Activated T-cell treated with anti-CD3 and anti-CD28 coated beads, Interleukin-2, amount 50 U/mL, for 72 hours (primary cell): ENCODE measurements at places on chromosomes 4 and X. TPM values are rescaled to one million over a fixed set of nuclear protein-coding genes. Genes with fewer than 3 reads are reported as not detected.

GRCh38 chrX:29136904-29137303 is 549.7 kb downstream of the IL1RAPL1 start:
- no peak overlapping the region for H3K4me3 ChIP-seq
- DNase-seq = no peak
- H3K36me3 ChIP-seq = no peaks in the 10 kb centered on the region
- H3K4me1 ChIP-seq = no peaks in the 10 kb centered on the region
- H3K27ac ChIP-seq = no peak overlapping the region

DNA sequence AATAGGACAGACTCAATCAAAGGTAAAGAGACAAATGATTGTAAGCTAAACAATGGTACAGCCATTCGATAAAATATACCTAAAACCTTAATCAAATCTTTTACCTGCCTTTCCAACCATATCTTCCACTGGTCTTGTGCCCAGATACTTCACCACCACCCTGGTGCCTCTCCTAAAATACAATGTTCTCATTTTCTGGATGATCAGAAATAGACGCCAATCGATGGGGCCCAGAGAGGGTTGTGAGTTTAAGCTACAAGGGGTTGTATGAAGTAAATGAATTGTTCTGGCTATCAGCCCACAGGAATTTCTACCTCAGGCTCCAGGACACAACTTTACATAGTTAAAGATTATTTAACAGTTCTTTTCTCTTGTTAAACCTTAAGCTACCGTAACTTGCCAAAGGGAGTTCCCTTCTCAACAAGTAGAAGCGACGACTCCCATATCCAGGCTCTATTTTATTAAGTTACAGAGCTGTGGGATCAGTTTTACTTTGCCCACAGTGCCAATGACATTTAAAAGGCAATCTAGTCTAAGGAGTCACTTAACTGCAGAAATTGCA is 99.1 kb downstream of the CHRNA9 start:
- H3K27ac ChIP-seq = peak overlapping the region; percentile 41
- H3K4me3 ChIP-seq = no peak overlapping the region
- peaks cover 40% of the 10 kb centered on the region for H3K4me1 ChIP-seq
- no peak for DNase-seq
- peaks cover 2% of the 10 kb centered on the region for H3K36me3 ChIP-seq

DNA sequence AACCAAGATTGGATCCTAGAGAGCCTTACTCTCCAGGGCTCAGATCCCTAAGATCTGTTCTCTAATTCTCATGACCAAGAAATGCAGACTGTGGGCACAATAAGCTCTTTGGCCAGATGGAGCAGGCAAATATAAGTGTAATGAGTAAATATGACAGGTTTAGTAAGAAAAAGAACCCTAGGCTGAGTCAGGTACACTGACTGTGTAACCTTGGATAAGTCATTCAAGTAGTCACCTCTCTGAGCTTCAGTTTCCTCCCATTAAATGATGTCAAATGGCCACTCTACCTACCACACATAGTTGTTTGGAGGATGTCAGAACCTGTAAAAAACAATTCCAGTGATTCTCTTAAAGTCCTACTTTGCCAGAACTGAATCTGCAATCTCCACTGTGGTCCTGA is 8.3 kb upstream of the EDA start:
- no peak for DNase-seq
- H3K27ac ChIP-seq = no peak overlapping the region
- no peak overlapping the region for H3K4me3 ChIP-seq
- peaks cover 16% of the 10 kb centered on the region for H3K27me3 ChIP-seq

- H3K27me3 ChIP-seq = peaks cover 24% of the 10 kb centered on the region
- no peak overlapping the region for H3K27ac ChIP-seq
- no peak for DNase-seq
- H3K4me1 ChIP-seq = peaks cover 9% of the 10 kb centered on the region
- H3K36me3 ChIP-seq = peaks cover 16% of the 10 kb centered on the region
- no peak overlapping the region for H3K4me3 ChIP-seq
These were observed 11.1 kb downstream of the TCEANC start for GRCh38 chrX:13664020-13664419.

GRCh38 chr4:7172508-7172907 is 19.8 kb upstream of the SORCS2 start:
- no peak overlapping the region for H3K27ac ChIP-seq
- H3K4me3 ChIP-seq = no peak overlapping the region
- H3K4me1 ChIP-seq = no peaks in the 10 kb centered on the region
- peaks cover 20% of the 10 kb centered on the region for H3K27me3 ChIP-seq
- DNase-seq = no peak

- H3K27me3 ChIP-seq = no peaks in the 10 kb centered on the region
- H3K36me3 ChIP-seq = peaks cover 24% of the 10 kb centered on the region
- peaks cover 54% of the 10 kb centered on the region for H3K4me1 ChIP-seq
These were observed 1.5 kb downstream of the IRF2 start for GRCh38 chr4:184472614-184473498.

PSAPL1 gene
- total RNA-seq = not detected

DNA sequence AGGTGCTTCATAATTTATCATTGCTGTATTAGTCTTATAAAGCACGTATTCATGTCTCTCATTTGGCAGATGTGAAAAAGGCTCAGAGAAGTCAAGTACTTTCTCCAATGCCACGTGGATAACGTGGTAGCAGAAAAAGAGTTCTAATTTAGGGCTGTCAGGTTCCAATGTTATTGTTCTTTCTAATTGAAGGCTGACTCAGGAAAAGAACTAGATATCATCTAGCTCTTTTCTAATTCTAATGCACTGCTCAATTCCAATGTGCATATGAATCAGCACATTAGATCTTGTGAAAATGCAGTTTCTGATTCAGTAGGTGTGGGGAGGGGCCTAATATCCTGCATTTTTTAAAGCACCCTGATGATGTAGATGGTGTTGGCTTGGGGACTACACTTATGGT is 22.8 kb downstream of the AGA start:
- DNase-seq = no peak
- peaks cover 7% of the 10 kb centered on the region for H3K36me3 ChIP-seq
- H3K27me3 ChIP-seq = no peaks in the 10 kb centered on the region
- no peak overlapping the region for H3K4me3 ChIP-seq
- H3K27ac ChIP-seq = no peak overlapping the region

DNA sequence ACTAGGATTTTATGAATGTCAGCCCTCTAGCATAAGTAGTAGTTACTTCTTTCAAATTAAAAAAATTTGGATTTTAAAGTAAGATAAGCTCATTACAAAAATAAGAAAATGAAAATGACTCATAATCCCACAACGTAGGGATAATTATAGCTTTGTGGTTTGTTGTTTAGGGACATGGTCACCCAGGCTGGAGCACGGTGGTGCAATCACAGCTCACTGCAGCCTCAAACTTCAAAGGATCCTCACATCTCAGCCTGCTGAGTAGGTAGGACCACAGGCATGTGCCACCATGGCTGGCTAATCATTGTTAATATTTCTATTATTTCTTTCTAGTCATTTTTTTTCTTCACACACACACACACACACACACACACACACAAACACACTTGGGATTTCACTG is 57.6 kb downstream of the PLAC1 start:
- H3K4me3 ChIP-seq = no peak overlapping the region
- H3K4me1 ChIP-seq = peaks cover 48% of the 10 kb centered on the region
- no peak overlapping the region for H3K27ac ChIP-seq
- DNase-seq = no peak
- H3K27me3 ChIP-seq = peaks cover 63% of the 10 kb centered on the region
- peaks cover 17% of the 10 kb centered on the region for H3K36me3 ChIP-seq

XAGE2 gene
- total RNA-seq = not detected

- no peak overlapping the region for H3K27ac ChIP-seq
- no peak overlapping the region for H3K4me3 ChIP-seq
- DNase-seq = no peak
- no peaks in the 10 kb centered on the region for H3K36me3 ChIP-seq
- no peaks in the 10 kb centered on the region for H3K27me3 ChIP-seq
- no peaks in the 10 kb centered on the region for H3K4me1 ChIP-seq
These were observed 62.0 kb downstream of the HTRA3 start for GRCh38 chr4:8331575-8331955.

- no peak overlapping the region for H3K4me3 ChIP-seq
- DNase-seq = no peak
- peaks cover 7% of the 10 kb centered on the region for H3K27me3 ChIP-seq
- no peaks in the 10 kb centered on the region for H3K36me3 ChIP-seq
- H3K27ac ChIP-seq = no peak overlapping the region
These were observed 25.7 kb downstream of the SH3RF1 start for GRCh38 chr4:169245061-169245460.

DNA sequence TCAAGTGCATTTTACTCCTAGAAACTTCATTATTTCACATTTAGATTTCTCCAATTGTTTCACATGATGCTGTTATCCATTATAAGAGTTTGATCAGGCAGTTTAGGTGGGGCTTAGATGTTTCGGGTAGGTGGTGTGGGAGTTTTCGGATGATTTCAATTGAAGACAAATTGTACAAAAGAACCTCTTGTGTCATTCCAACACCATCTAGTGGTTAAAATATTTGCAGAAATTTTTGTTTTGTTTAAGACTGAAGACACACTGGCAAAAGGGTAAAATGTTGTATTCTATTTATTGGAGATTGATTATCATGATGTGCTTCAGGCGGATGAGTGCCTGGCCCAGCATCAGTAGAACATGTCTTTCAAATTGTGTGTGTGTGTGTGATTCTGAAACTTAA is 212.7 kb downstream of the SH3BGRL start:
- no peak for DNase-seq
- no peak overlapping the region for H3K27ac ChIP-seq
- H3K4me1 ChIP-seq = no peaks in the 10 kb centered on the region
- H3K4me3 ChIP-seq = no peak overlapping the region

DNA sequence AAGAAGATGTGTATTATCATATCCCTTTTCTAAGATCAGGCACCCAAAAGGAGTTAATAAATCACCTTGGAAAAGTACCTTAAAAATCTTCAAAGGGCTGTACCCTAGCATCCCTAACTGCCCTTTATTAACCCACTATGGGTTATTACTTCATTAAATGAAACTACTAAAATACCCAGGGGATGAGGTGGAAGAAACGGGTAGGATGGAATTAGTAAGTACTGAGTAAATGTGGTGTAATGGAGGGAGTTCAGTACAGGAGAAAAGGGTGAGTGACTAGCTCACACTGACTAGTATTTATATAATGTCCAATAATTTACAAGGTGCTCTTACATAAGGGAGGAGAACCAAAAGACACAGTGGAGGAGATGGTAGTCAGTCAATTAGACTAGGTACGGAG is 51.0 kb upstream of the RASGEF1B start:
- no peak overlapping the region for H3K4me3 ChIP-seq
- no peak overlapping the region for H3K27ac ChIP-seq
- no peak for DNase-seq
- no peaks in the 10 kb centered on the region for H3K4me1 ChIP-seq

FAM200B gene
- total RNA-seq = 23.1 TPM

- no peak for DNase-seq
- no peak overlapping the region for H3K27ac ChIP-seq
- H3K27me3 ChIP-seq = no peaks in the 10 kb centered on the region
- no peaks in the 10 kb centered on the region for H3K36me3 ChIP-seq
- H3K4me3 ChIP-seq = no peak overlapping the region
These were observed 2097.4 kb upstream of the AGA start for GRCh38 chr4:179539641-179540040.

DNA sequence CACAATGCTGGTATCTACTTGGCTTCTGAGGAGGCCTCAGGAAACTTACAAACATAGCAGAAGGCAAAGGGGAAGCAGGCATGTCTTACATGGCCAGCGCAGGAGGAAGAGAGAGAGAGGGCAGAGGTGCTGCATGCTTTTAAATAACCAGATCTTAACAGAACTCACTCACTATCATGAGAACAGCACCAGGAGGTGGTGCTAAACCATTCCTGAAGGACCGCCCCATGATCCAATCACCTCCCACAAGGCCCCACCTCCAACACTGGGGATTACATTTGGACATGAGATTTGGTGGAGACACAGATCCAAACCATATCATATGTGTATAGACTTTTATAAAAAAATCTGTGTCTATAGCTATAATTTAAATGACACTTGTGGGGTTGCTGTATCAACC is 48.6 kb upstream of the ERVMER34-1 start:
- peaks cover under 1% of the 10 kb centered on the region for H3K36me3 ChIP-seq
- no peak overlapping the region for H3K27ac ChIP-seq
- no peaks in the 10 kb centered on the region for H3K4me1 ChIP-seq
